Left renal cortex interstitium (tissue), 4 donors: ENCODE measurements at places on chromosomes 16 and 17. TPM values are rescaled to one million over a fixed set of nuclear protein-coding genes. Genes with fewer than 3 reads are reported as not detected.

Gene OTOA
- 0.16 TPM for polyA plus RNA-seq

Gene MYH8
- polyA plus RNA-seq: 0.64 TPM

Gene PRM1
- not detected for polyA plus RNA-seq

Gene PYCARD
- 17.9 TPM for polyA plus RNA-seq

Gene NRN1L
- polyA plus RNA-seq: 0.30 TPM

Gene GRB2
- 94.3 TPM for polyA plus RNA-seq

Gene ABCA9
- 1.6 TPM for polyA plus RNA-seq

Gene OR1A1
- polyA plus RNA-seq: not detected

Gene USP7
- polyA plus RNA-seq: 108 TPM

Gene TMIGD1
- 0.78 TPM for polyA plus RNA-seq

GRCh38 chr16:69565671-69566239, at the start of gene NFAT5:
TSS of gene NFAT5 (plus strand) at chr16:69565966. CDS start at chr16:69566302, 336 bp downstream.
- peak; percentile 80 for DNase-seq

DNA sequence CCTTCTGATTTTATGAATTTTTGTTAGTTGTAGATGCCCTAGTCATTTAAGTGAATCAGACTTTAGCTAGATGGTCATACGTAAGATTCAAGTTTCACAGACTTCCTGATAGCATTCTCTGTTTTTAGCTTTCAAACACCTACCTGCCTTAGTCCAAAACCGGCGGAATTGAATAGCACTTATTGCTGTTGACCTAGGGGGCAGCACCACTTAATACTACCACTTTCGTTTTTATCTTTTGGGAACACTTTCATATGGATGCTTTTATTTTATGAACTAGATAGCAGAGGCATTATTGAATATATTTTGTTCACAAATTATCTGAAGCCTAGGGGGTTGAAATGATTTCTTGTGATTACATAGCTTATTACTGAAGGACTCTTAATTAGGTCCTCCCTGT, 31.5 kb downstream of the TADA2A start:
- no peak for DNase-seq

DNA sequence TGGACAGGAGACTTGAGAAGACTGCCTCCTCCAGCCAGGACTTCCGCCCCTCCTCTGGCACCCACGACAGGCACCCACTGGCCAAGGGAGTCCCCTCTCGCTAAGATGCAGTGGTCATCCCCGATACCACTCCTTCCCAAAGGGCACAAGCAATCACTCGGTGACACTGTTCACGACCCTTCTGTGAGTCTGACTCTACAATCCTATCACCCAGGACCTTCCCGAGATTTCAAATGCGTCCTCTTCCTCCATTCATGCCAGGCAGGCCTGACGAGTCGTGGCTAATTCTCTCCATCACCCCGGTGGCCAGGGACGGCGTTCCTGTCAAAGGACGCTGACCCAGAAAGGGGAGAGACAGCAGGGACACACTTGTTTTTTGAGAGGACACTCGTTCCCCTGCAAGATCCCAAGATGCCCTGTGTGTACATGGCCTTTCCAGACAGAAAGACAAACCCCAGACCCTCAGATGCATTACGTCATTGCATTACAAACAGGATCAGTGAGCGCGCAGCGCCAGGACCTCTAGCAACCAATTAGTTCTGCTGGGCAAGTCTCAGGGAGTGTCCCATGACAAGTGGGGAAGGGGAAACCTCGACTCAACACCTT, 12.2 kb downstream of the FBXO31 start:
- no peak for DNase-seq

GRCh38 chr17:42286411-42287221, 1.7 kb upstream of the STAT5A start:
- DNase-seq: no peak

DNA sequence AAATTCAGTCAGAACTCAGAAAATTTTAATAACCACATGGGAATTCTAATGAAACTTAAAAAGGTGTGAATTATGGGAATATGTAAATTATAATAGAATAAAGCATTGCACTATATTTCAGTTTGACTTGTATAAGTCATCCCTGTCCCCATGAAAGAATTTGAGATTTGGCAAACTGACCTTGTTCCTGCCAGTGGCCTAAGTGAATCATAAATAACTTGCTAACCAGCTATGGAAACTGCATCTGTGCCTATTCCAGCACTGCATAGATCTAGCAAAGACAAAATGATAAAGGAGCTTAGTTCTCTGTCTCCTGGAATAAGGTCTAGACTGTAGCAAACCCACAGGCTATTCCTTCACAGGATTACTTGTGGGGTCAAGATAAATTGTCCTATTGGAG, 106.8 kb upstream of the NOG start:
- DNase-seq: no peak

- DNase-seq: peak; percentile 32
Observed at GRCh38 chr16:78257376-78257728, 157.9 kb downstream of the WWOX start.

DNA sequence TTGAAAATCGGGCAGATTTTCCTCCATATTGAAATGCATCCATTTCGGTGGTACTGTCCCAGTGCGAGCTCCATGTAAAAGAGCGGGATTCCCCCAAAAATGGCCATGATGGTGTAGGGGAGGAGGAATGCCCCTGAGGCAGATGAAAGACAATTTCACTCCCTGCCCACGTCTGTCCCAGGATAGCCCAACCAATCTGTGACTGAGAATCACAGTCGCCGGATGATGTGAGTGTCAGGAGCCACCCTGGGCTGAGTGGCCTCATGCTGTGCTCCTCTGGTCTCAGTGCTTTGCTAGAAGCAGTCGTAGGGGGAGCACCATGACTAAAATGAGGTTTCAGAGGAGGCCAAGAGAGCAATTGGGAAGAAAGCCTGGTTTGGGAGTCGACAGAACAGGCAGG, 16.7 kb downstream of the SLC6A4 start:
- DNase-seq: no peak

GRCh38 chr17:67399676-67400075, 22.6 kb downstream of the PITPNC1 start:
- DNase-seq: no peak

GRCh38 chr17:37368577-37368976, 7.2 kb upstream of the C17orf78 start:
- DNase-seq: no peak

- no peak for DNase-seq
Observed at GRCh38 chr17:61465550-61466237, 13.5 kb downstream of the TBX4 start.

GRCh38 chr17:33871720-33872540, 383.2 kb upstream of the CCL2 start:
- no peak for DNase-seq

GRCh38 chr16:60641067-60641665, 1395.1 kb downstream of the CDH8 start:
- no peak for DNase-seq

GRCh38 chr16:55476625-55477533, 2.1 kb upstream of the MMP2 start:
- DNase-seq: no peak

- peak; percentile 43 for DNase-seq
Observed at GRCh38 chr16:21283521-21284289, 5.6 kb upstream of the CRYM start.

DNA sequence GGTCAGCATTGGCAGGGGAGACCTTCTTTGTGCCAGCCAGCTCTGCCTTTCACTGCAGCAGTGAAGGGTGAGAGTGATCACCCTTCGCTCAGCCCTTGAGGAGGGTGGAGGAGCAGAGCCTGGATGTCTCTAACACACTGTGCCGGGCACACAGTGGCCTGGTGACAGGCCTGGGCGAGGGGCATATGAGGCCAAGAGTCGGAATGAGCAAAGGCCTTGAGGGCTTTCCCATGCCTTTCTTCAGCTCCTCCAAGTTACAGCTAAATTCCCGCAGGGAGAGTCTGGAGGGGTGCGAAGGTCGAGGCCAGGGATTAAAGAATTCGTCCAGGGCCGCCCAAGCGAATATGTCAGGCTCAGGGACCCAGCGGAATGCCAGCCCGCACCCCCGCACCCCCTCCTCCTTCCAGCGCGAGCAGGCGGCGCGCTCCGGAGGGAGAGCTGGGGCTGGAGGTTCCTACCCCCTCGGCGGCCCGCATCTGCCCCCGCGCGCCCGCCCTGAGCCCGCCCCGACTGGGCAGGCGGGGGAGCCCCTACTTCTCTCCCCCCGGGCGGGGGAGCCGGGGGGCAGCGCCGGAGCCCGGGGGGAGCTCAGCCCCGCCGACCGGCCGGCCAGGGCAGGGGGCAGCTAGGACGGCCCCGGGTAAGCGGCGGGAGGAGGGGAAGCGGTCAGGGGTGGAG, at the start of gene RASL10B:
RASL10B (plus strand) TSS at position 401 of the 678 bp plus-strand sequence. CDS start 3,546 bp downstream, outside the sequence.
- no peak for DNase-seq

DNA sequence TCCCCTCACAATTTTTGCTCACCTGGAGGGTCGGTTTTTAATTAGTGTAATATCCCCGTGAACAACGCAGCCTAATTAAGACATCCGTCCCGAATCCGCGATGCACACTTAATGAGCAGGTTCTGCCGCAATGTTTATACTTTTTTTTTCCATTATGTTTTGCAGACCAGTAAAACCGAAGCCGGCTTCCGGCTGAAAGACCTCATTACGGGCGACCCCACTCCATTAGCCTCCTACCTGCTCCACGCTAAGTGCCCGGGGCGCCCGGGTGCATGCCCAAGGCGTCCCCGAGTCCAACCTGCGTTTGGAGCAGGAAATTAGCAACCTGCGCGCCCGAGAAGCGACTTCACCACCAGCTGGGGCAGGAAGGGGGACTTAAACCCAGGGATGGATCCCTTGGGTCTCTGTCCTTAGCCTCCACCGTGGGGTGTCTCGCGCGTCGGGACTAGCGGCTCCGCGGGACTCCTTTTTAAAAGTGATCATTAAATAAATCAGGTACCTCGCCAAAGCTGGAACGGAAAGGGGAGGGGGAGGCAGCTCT, 1.7 kb downstream of the RBFOX3 start:
- no peak for DNase-seq

GRCh38 chr17:43068570-43069367, 43.7 kb downstream of the RND2 start:
- DNase-seq: no peak

GRCh38 chr16:23679274-23679985, 741 bp downstream of the PLK1 start:
- no peak for DNase-seq

GRCh38 chr16:70678121-70678897, 7.5 kb downstream of the MTSS2 start:
- no peak for DNase-seq

- DNase-seq: no peak
Observed at GRCh38 chr16:68072038-68072695, 13.0 kb upstream of the NFATC3 start.

DNA sequence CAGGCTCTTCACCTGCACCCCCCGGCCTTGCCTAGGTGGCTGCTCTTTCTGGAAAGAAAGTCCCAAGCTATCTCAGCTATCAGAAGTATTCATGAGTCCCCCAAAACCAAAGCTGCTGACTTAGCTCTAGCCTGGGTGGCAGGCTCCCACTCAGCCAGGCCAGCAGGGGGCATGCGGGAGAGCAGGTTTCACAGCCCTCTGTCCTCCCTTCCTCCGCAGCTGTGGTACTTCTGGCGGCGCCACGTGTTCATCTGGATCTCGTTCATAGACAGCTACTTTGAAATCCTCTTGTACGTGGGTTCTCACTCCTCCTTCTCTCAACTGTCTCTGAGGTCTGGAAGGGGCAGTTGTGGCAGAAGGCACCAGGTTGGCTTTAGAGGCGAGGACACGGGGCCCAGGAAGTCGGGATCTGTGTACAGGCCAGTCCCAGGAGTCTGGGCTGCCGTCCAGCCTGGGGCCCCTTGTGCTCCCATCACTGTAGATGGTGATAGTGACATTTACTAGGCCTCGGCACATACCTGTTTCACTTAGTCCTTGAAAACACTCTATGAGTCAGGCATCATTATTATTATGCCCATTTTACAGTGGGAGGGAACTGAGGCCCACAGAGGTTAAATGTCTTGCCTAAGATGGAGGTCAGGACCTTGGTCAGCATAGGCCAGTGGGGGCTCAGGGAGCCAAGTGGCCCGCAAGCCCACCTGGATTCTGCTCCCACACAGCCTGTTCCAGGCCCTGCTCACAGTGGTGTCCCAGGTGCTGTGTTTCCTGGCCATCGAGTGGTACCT, 12.9 kb downstream of the TRPV2 start:
- no peak for DNase-seq

DNA sequence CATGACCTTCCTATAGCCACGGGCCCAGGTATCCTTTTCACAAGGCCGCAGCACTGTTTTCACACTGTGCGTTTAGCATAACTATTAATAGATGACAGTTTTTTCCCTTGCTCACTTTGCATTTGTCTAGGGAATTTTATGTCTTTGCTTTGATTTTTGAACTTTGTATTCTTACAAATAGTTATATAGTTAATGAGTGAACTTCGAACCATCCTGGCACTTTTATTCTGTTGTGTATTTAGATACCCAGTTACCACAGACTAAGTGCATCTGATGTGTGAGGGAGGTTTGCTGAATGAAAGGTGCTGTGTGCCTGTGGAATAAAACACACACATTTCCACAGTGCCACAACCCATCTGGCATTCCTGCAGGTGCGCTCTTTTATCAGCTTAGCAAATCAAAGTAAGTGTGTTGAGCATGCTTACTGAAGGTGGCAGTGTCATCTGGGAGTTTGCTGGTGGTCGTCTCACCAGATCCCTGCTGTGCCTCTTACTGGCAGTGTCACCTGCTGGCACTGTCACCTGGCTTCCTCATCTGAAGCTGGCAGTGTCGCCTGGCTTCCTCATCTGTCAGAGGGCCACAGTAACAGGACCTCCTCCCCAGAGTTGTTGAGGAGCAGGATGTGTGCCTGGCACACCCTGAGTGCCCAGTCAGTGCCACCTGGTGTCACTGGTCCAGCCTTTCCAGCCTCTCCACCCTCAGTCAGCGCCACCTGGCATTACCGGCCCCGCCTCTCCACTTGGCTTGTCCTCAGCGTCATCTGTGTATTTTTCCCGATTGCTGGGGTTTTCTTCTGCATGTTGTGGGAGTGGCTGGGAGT, 37.6 kb downstream of the USP10 start:
- no peak for DNase-seq

DNA sequence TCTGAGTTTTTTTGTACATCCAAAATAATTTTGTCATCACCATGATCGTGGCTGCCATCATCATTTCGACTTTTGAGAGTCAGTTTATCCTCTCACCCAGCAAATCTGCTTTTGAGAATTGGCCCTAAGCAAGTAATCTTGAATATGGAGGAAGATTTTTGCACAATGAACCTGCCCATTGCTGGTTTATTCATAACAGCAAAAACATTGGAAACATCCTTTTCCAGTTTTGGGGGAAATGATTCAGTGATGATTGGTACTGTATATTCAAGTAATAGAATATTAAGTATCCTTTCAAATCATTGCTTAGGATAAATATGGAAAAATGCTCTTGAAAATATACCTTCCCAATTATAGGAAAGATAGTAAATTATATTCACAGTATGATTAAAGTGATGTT, 53.1 kb downstream of the PRKCA start:
- no peak for DNase-seq

- no peak for DNase-seq
Observed at GRCh38 chr17:11404431-11405276, 163.6 kb downstream of the SHISA6 start.

GRCh38 chr17:61757168-61757567, 106.2 kb downstream of the BRIP1 start:
- no peak for DNase-seq

- DNase-seq: no peak
Observed at GRCh38 chr17:56806949-56807348, 26.8 kb downstream of the C17orf67 start.
